Kidney (tissue), 22 donors: ENCODE measurements at places on chromosomes 12 and 14.

DNA sequence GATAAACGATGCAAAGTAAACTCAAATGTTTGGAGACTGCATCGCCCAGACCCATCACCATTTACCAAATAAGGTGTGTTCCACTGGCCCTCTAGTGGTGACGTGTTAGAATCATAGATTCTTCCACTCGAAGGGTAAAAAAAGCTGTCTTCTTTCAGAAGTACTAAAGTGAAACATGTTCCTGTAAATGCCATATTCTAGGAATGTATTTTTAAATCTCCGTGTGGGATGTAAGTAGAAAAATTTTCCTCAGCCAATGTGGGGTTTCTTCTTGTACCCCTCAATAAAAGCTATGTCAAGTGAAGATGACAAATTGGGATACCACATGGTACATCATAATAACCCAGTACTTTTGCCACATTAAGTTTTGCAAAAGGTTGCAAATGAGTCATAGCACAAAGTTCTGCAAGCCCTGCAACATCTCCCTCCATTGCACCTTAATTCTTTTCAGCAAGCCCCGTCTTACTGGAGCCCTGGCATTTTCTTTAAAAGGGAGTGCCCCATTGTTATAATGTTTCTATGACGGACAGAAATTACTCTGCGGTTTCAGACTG, 100.8 kb downstream of the CCER1 start:
- no peak for DNase-seq

GRCh38 chr12:96033549-96034389, 1.6 kb downstream of the LTA4H start:
- DNase-seq: no peak

DNA sequence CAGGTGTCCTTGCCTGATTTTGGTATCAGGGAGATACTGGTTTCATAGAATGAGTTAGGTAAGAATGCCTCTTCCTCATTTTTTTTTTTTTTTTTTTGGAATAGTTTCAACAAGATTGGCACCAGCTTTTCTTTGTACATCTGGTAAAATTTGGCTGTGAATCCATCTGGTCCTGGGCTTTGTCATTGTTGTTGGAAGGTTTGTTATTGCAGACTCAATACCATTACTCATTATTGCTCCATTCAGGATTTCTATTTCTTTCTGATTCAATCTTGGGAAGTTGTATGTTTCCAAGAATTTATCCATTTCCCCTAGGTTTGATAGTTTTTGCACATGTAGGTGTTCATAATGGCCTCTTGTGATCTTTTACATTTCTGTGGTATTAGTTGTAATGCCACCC, 126.0 kb upstream of the KITLG start:
- no peak for DNase-seq

DNA sequence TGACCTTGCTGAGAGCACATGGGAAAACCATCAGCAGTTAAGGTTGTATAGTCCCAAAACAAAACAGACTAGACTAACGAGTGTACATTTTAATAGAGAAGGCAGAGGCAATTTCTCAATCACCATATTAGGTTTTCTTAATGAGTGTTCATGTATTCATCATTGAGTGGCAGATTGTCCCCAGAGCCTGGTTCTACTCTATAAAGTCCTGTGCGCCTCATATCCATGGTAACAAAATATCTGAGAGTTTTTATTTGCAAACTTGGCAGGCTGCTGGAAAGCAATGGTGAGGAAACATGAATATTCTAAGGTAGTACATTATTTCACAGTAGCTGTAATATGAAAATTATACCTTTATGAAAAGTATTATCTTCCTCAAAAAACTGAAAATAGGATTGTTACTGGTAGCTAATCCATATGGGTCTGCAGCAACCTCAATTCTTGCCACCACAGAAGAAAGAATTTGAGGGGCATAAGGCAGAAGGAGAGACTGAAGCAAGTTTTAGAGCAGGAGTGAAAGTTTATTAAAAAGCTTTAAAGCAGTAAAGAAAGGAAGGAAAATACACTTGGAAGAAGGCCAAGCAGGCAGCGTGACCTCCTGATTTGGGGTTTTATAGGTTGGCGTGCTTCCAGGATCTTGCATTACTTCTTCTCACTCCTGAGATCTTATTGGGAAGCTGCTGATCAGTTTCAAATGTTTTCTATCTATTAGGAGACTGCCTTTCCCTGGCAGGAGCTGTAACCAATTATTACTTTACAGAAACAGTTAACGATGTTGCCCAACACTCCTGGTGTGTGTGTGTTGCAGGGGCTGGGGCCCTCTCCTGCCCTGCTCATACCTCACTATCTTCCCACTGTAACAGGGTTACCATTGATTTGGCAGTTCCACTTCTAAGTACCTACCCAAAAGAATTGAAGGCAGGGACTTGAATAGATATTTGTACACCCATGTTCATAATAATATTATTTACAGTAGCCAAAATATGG, 154.0 kb upstream of the NUDT4 start:
- no peak for DNase-seq

GRCh38 chr14:61675291-61675690, 20.0 kb upstream of the HIF1A start:
- no peak for DNase-seq

DNA sequence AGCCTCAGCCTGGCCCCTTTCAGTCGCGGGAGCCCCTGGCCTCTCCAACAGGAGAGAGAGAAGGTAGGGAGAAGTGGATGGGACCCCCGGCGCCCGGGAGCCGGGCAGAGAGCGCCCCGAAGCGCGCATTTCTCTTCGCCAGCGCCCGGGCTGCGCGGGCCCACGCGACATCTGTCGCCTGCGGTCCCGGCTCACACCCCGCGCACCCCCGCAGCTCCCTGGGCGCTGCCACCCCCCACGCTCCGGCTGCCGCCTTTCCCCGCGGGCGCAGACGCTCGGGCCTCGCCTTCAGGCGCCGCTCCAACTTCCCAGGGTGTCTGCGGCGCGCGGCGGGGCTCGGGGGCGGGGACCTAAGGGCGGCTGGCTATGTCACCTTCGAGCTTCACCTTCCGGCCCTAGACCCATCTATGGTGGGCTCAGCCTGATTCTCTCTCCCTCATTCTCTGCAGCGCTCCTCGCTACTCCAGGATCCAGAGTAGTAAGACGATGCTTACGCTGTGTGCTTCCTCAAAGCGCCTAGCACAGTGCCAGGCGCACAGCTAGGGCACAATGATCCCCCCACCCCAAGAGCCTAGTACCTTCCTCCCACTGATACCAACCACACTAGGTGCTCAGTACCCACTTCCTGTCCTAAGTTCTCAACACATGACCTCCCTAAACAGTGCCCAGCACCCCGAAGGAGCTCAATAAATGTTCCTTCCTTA, 1.6 kb downstream of the HRK start:
- DNase-seq: peak; percentile 53

- no peak for DNase-seq
These were observed 140.6 kb downstream of the EGLN3 start for GRCh38 chr14:33810308-33810707.

GRCh38 chr12:14936224-14936861, 2.0 kb downstream of the ERP27 start:
- no peak for DNase-seq

DNA sequence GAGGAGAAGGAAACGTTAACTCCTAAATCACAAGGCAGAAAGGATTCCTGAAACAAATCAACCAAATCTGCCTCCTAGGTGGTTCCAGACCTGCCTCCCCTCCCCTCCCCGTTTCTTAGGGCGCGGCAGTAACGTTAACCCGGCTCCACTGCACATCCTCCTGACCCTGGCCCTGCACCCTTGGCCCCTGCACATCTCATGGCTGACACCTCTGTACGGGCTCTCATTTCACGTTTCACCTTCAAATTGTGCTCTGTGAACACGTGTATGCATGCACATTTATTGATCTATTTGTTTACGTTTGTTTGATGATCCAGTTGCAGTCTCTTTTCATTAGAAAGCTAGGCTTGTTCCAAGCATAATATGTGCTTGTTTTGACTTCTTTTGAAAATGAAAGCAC, 358.1 kb downstream of the ADGRD1 start:
- DNase-seq: peak; percentile 7

DNA sequence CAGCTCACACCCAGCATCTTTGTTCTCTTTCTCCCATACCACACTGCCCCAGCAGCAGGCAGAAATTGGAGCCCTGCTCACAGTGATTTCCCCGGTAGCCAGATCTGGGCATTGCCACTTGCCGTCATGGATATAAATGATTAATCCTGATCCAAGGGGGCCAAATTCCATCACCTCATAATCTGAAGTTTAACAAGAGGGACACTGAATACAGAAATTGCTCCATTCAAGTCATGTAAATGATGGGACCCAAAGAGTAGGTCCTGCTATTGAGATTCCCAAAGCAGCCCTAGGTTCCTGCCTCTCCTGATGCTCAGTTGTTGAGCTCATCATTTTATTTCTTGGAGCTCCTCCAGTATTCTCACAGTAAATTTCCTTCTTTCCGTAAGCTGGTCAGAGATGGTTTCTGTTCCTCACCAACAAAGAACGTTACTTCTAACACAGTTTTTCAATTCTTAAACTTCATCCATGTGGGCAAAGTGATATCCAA, 11.7 kb downstream of the ITPR2 start:
- DNase-seq: no peak

GRCh38 chr14:21136024-21136423, 19.8 kb downstream of the OR5AU1 start:
- DNase-seq: no peak

DNA sequence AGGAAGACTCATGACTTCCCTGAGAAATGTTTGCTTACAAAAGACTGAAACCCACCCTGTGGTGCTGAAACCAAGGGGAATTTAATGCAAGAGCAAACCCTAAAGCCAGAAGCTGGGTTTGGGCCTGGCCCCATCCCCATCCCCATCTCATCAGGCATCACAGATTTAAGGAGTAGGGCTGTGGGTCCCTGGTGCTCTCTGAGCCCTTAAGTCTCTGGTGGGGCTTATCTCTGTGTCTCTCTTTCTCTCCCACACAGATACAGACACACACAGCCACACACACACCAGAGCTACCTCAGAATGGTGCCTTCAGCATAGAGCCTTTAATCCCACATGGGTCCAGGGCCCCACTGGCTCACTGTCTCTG, 237.1 kb downstream of the SLC41A2 start:
- DNase-seq: no peak

GRCh38 chr12:24814379-24815113, 134.4 kb downstream of the BCAT1 start:
- DNase-seq: no peak

- no peak for DNase-seq
These were observed 45.8 kb upstream of the LALBA start for GRCh38 chr12:48615681-48616080.

DNA sequence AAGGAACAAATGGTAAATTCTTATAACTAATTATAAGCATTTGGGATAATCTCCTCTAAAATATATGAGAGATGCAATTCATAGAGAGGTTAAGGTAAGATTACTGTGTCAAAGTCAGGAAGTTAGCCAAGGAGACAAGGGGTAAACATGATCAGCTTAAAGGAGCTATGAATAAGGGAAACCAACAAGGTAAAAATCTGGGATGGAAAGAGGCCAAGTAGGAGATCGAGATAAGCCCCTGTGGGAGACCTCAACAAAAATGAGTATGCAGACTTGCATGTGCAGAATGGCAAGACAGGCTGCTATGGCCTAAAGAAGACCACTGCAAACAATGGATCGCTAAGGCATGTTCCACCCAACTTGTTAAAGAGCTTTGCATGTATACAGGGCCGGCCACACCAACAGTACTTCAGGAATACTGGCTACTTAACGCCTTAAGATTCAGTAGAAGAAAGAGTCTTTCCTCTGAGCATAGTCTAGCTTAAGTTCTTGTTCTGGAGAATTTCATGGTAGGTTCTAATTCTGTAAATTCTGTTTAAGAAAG, 738.6 kb downstream of the GALC start:
- DNase-seq: no peak

GRCh38 chr14:70856851-70857495, 47.7 kb upstream of the MAP3K9 start:
- no peak for DNase-seq

DNA sequence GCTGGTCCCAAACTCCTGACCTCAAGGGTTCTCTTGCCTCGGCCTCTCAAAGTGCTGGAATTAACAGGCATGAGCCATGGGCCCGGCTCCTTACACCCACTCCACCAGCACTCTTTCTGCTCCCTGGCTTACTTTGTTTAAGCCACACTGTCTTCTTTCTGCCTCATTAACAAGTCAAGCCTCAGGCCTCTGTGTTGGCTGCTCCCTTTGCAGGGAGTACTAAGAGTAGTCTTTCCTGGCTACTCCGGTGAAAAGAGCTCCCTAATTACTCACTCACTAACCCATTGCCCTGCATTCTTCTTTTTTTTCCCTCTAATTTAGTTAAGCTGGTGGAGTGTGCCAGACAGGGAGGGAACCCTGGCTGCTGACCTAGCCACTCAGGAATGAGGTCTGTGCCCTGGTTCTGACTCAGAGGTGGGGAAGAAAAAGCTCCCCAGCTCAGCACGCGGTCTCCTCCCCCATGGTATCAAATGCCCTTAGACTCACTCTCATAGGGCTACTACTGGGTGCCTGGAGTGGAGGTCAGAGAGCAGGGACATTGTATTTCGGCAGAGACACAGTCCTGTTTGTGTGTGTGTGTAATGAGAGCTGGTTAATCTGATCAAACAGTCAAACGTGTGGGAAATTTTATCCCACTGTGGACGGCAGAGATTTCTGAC, 19.8 kb downstream of the GALNT6 start:
- DNase-seq: peak; percentile 96

DNA sequence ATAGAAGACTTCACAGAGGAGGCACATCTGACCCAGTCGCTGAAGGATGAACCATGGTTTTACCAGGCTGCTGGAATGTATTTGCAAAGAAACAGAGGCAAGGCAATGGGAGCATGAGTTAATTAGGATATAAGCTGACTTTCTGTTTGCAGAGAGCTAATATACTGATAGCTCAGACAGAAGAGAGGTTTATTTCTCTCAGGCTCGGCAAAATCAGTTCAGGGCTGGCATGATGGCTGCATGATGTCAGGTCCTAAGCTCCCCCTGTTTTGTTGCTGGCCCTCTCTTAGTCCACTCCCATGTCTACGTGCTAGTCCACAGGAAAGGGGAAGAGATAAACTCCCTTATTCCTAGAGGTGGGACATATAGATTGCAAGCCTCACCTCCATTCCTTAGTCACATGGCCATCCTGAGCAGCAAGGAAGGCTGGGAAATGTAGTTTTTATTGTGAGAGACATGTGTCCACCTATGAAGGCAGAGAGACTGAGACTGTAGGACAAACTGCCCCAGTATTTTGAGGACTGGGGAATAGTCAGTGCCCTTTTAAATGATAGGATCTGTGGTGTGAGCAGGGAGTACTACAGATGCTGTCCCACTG, 224.5 kb downstream of the VRK1 start:
- no peak for DNase-seq

- peak; percentile 8 for DNase-seq
These were observed 21.5 kb upstream of the IFNG start for GRCh38 chr12:68180792-68181744.

DNA sequence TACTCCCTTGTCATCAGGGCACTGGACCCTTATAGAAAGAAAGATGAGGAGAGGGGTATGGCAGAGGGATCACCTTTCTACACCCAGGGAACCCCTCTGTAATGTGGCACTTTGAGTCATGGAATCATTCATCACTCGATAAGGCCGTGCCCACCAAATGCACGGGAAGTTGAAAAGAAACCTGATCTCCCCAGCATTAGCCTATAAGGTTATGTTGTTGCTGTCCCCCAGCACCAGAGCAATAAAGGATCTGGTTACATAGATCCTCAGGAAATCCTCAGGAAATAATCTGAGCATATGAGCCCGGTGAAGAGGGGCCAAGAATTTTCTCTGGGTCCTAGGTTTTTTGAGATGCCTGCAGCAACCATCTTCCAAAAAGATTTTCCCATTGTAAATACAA, 148.8 kb upstream of the CRY1 start:
- peak; percentile 62 for DNase-seq
